ENCODE measurements at places on chromosomes 16 and 17.

DNA sequence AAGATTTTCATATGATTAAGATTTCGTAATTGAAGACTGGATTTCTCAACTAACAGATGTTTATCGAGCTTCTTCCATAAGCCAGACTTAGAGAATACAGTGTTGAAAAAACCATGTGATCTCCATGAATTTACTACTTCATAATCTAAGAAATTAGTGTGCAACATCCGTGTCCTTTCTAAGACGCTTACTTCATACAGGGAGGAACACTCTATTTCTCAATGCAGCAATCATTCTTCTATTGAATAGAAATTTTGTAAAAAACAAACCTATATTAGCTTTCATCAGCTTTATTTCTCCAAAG, 946.3 kb downstream of the KCNJ2 start:
- DNase-seq = no peak

DNA sequence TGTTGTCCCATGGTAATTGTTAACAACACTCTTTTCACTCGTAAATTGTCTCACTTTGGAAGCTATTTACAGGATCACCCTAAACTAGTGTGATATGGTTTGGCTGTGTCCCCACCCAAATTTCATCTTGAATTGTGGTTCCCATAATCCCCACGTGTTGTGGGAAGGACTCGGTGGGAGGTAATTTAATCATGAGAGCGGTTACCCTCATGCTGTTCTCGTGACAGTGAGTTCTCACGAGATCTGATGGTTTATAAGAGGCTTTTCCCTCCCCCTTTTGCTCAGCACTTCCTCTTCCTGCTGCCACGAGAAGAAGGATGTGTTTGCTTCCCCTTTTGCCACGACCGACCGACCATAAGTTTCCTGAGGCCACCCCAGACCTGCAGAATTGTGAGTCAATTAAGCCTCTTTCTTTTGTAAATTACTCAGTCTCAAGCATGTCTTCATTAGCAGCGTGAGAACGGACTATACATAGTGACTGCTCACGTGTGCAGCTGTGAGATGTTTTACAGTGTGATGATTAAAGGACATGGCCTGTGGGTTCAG, 34.4 kb downstream of the DNAH3 start:
- no peak for DNase-seq

DNA sequence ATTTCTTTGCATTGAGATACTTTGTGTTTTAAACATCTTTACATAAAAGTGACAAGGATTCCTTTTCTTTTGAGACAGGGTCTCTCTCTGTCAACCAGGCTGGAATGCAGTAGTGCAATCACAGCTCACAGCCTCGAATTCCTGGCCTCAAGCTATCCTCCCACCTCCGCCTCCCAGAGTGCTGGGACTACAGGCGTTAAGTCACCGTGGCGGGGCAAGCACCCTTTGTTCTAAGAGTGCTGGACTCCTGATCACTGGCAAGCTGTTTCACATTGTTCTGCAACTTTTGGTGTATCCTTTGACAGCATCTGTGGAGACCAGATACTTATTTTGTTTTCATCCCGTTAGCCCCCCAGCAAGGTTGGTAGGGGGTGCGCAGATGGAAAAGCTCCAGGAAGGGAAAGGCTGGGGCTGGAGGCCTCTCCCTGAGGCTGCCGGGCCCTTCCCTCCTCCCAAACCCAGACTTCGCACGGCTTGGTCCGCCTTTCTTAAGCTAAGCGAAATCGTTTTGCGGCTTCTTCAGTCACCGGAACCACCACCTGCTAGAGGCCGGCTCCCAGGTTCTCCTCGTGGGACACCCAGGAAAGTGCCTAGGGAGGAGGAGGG, 1.1 kb downstream of the ST6GALNAC2 start:
- no peak for DNase-seq

- no peak for DNase-seq
Observed at GRCh38 chr17:7186241-7186640, 7.1 kb upstream of the ASGR1 start.

DNA sequence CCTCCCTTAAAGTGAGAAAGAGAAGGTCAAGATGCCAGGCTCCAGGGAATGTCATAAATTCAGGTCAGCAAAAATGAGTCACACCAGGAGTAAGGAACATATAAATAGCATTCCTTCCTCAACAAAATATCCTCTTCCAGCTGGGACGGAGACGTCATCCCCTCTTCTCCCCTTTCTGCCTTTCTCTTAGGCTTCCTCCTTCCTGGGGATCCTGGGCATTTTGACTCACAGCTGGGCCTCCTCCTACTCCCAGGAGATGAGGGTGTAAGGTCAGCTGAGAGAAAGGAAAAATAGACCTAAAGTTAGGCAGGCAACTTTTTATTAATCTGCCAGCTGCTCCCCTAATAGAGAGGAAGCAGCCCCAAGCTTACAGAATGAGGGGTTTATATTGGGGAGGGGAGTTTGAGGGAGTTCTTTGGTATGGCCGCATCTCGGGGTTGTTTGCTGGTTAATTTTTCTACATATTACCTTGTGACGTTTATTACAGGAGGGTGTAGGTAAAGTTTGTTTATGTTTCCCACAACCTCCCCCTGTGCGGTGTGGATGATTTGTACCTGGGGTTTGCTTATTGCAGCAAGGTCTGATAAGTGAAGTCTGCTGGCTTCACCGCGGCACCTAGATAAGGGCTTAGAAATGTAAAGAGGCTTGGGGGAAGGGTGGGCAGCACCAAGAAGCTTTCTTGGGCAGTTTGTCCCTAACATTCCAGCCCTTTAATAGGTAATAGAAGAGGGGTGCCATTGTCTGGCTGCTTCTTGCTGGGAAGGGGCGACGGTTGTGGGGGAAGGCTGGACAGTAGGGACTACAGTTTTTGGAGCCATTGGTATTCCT, 7.1 kb upstream of the ZNF747 start:
- DNase-seq = no peak

- no peak for DNase-seq
Observed at GRCh38 chr16:9703731-9704130, 478.5 kb downstream of the GRIN2A start.

DNA sequence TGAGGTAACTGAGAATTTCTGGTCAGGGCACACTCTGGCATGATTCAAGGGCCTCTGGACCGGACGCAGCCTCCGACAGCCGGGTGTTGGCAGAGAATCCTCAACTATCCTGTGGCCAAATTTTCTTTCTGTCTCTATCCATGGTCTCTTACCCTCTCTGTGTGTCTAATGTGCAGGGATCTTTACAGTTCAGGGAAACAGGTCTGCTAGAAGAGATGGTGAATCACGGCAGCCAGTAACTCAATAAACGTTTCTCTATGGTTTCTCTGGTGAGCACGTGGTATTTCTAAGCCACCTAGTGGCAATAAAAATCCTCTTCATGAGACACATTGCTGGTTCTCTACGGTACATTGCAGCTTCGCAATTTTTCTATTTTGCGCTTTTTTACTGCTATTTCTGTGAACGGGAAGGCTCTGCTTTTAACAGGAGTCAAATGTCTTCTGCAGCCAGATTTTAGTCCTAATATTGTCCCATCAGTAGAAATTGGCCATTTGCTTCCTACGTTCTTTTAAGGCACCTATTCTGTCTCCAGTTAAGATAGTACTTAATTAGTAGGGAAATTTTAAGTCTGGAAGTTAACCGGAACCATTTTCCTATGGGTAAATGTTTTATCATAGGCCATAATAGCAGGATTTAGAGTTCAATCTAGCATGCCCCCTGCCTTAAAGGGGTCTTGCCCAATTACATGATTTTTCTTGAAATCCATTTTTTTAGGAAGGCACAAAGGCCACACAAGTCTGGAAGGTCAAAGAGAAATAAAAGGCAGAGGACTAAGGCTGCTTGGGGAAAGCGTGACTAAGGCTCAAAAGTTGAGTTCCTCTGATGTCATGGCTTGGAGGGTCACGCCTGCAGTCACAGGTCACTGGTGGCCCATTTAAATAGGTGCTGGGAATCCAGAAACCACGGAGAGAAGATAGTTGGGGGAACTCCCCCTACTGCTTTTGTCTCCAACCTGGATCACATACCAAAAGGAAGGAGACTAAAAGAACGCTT, 31.5 kb downstream of the QPRT start:
- DNase-seq = no peak

DNA sequence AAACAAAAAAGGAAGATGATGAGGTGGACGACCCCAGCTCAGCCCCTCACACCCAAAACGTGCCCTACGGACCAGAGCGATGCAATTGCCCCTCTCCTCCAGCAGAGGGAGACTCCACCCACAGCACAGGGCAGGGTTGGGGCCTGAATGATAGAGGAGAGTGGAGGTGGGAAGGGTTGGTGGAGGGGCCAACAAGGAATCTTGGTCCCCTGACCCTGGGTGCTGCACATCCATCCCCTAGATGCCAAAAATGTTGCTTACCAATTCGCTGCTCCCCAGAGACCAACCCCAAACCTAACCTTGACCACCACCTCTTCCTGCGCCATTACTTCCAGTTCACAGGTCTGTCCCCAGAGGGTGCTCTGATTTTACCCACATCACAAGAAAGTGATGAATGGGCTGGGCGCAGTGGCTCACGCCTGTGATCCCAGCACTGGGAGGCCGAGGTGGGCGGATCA, 12.9 kb downstream of the P2RX5 start:
- DNase-seq = peak; percentile 47

DNA sequence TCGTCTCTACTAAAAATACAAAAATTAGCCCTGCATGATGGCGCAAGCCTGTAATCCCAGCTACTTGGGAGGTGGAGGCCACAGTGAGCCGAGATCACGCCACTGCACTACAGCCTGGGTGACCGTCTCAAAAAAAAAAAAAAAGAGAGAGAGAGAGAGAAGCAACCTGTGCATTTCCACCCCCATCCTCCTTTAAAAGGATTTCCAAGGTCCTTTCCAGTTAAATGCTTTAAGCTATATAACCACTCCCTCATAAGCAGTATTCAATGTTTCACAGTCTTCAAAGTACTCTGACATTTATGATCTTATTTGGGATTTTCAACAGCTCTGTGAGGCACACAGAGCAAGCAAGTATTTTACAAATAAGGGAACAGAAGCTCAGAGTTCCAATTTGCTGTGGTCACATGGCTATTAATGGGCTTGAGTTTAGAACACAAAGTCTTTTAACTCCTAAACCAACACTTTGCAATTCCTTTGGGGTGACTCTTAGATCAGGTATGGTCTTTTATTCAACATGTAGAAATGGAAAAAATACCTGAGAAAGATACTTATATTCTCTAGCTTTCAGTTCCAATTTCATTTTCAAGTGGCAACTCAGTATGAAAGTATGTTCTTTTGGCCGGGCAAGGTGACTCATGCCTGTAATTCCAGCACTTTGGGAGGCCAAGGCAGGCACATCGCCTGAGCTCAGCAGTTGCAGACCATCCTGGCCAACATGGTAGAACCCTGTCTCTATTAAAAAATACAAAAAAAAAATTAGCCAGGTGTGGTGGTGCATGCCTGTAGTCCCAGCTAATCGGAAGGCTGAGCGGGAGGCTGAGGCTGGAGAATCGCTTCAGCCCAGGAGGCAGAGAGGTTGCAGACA, 31.3 kb downstream of the SPOP start:
- no peak for DNase-seq

GRCh38 chr16:12319428-12320035, 343.0 kb downstream of the SNX29 start:
- DNase-seq = no peak

DNA sequence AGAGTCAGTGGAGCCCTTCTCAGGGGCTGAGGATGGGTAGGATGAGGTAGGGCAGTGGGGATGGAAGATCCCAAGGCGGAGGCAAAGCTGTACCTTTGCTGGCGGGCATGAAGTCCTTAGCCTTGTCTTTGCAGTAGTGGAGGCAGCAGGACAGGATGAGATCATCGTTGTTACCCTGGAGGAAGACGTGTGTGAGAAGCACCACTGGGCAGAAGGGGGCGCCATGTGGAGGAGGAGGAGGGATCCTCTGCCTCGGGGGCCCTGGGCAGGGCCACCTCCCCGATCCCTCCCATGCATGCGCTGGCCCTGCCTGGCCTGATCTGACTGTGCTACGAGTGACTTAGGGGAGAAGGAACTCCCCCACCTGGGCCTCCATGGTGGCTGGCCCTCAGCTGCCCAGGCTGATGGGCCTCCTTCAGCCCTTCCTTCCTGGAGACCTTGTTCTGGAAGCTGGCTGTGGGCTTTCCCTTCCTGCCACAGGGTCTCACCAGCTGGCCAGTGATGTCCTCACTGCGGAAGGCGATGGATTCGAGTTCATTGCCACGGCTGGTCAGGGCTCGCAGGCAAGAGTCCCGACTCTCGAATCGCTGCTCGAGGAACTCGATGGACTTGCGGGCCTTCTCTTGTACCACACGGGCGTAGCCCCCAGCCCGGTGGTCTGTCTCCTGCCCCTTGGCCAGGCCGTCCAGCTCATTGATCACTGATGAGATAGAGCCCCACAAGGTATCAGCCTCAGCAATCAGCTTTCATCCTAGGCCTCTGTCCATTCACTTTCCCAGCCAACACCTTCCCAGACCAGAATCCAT, 10.3 kb downstream of the HIC1 start:
- no peak for DNase-seq

DNA sequence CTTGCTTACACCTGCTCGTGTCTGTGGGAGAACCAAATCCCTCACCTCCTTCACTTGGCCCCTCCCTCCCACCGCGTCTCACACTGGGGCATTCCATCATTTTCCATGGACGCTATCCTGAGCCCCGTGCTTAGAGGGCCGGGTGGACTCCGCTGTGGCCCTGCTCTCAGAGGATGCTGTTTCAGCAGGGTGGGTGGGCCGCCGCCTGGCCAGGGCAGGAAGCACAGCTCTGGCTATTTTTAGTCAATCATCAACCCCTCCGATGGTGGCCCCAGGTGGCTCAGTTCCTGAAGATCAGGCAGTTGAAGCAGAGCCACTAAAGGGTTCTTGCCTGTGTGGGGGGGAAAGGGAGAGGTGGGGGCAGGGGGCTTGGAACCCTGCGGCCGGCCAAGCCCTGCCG, 230.3 kb downstream of the ENGASE start:
- DNase-seq = no peak

DNA sequence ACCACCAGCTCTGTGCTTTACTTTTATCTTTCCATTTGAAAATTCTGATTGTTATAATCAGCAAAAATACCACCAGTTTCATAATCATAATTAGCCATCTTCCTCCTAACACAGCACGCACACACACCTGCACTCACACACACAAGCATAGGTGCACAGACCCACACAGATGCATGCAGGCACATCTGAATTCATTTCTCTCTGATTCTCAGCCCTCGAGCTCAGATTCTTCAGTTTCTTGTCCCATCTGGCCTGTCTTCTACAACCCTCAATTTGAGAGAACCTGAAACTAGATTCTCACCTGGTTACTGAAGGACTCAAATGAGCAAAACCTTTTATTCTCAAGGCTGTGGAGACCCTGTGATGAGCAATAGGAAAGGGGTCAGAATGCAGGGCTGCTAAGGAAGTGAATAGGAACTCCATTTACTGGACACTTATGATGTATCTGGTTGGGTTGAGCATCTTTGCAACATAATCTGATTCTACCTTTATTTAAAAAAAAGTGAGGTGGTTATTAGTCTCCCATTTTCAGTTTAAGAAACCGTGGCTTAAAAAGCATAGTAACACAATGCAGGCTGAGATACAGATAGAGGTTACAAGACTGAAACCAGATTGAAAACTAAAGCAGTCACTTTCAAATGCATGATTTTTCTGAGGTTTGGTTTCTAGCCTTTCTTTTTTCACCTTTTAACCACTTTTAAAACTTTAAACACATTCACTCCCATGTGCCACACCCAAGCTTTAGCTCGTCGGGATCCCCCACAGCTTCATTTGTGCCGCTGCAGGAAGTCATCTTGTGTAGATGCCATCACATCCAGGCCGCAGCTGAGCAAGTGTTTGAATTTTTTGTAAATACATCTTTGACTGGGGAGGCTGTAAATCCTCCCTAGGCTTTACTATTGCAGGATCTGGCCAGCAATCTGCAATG, 9.4 kb downstream of the KRT33A start:
- peak; percentile 36 for DNase-seq

GRCh38 chr16:19755268-19755667, 37.2 kb downstream of the IQCK start:
- DNase-seq = no peak

GRCh38 chr16:23922406-23922805, 86.6 kb downstream of the PRKCB start:
- DNase-seq = no peak

Measured in activated T-cell treated with anti-CD3 and anti-CD28 coated beads for 1 hour (primary cell).